ENCODE measurements at places on chromosomes 2 and 18.

- DNase-seq = no peak
Measured at GRCh38 chr18:78937166-78937565, 42.5 kb upstream of the SALL3 start.

GRCh38 chr2:97983698-97984097 lies 12.1 kb downstream of the TMEM131 start:
- no peak for DNase-seq

DNA sequence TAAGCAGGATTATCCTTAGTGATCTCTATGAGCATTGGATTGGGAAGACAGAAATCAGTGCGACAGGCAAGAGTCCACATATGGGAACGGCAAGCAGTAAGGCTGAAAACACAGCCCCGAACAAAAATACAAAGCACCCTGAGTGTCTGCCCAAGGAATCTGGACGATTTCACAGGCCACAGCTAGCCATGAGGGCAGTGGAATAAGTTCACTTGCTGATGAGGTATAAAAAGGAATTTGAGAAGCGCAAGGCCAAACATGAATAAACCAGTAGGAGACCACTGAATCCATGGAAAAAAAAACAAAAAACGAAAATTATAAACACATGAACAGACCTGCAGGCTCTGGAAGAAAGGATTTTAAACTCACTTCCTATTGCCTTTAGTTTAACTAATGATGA lies 24.3 kb downstream of the WDSUB1 start:
- DNase-seq = no peak

DNA sequence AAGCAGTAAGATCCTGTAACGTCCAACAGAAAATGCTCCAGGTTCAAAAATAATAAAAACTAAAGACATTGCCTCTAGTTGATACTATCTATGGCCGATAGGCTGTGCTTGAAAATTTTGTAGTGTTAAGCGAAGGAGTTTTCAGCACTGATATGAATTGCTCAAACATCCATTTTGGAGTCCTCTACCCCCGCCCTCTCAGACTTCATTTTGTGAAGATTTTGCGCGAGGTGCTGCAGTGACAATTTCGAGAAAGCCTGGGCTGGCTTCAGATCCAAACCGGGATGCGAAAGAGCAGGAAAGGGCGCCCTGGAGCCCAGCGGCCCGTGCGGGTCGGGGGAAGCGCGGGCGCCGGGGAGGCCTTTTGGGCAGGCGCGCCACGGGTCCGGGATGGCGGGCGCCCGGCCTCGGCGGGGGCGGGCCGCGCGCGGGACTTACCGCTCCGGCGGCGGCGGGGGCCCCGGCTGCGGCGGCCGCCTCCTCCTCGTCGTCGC lies 1.8 kb downstream of the SP3 start:
- peak; percentile 18 for DNase-seq

DNA sequence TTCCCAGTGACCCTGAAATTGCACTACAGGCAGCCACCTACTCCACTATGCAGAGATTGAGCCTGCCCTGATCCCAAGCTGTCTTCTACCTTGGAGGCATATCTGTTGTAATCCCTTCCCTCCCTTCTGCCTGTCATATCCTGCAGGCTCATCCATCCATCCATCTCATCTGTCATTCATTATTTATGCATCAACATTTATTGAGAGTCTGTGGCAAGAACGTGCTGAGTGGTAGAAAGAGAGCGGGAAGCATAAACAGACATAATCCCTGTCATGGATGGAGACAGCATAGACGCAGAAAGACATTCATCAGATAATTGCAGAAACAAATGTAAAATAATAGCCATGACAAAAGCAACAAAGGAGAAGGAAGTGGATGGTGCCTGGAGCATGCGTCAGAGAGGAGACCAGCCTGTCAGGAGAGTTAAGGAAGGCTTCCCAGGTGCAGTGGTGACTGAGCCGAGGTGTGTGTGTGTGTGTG lies 110.7 kb upstream of the STPG4 start:
- no peak for DNase-seq

- no peak for DNase-seq
Measured at GRCh38 chr2:238851761-238852160, 3.9 kb downstream of the TWIST2 start.

GRCh38 chr2:197345846-197346370 lies 35.3 kb upstream of the ANKRD44 start:
- DNase-seq = peak; percentile 28

DNA sequence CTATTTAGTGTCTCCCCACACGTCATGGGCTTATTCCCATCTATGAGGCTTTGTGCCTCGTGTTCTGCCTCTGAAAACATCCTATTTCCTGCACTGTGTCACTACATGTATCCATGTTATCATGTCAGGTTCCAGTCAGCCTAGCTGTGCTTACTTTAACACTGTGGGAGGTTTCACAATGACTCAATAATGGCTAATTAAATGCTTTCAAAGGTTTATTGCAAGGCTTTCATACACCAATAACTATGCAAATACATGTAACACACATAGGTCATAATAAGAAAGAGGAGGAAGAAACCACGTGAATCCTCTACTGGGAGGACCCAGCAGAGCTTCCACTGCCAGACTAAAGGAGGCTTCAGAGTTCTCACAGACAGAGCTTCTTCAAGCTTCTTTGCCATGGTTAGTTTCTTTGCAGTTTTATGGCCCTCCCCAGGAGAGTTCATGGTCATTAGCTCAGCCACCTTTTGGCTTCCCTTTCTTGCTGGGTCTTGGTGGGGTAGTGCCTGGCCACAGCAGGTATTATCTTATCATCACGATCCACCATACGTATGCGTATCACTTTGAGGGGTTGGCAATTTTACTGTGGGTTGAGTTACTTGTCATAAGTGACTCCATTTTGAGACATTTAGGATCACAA lies 5.1 kb upstream of the COLEC12 start:
- no peak for DNase-seq

DNA sequence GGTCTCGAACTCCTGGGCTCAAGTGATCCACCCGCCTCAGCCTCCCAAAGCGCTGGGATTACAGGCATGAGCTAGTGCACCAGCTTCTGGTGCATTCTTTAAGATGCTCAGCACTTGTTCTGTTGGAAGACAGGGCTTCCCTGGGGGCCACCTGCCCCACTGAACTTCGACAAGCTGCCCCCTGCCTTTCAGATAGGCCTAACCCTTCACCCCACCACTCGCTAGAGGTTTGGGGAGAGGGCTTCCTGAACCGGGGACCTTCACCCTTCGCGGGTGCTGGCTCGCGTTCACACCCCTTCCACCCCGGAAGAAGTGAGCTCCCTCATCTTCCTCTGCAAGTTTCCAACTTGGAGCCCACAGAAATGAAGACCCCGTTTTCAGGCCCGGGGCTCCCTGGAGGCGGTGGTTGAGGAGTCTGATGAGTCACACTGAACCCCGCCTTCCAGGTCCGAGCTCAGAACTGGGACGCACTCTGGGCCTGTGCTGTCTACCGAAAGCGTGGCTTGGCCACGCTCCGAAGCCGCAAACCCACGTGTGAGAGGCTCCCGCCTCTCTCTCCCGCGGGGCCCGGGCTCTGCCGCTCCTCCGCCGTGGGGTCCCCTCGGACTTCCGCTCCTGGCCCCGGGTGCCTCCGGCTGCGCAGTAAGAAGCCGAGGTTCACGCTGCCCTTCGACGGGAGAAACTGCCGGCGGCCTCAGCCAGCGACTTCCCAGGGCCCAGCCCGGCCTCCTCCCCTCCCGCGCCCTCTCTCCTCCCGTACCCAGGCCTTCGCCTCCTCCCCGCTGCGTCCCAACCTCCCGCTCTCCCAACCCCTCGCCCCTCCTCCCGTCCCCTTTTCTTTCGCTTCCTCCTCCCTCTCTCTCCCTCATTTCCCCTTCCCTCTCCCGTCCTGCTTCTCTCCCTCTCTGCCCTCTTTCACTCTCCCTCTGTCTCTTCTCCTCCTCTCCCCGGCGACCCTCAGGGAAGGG lies 47.5 kb upstream of the SP3 start:
- peak; percentile 63 for DNase-seq

- no peak for DNase-seq
Measured at GRCh38 chr2:239819974-239820555, 205.1 kb downstream of the NDUFA10 start.

DNA sequence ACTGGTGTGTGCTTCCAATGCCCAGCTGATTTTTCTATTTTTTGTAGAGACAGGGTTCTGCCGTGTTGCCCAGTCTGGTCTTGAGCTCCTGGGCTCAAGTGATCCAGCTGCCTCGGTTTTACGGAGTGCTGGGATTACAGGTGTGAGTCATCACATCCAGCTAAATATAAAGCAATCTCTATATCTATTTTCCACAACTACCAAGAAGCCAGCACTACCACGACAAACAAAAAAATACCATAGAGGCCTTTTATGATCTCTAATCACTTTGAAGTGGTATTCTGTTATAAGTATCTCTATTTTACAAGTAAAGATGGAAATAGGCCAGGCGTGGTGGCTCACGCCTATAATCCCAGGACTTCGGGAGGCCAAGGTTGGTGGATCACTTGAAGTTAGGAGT lies 34.7 kb downstream of the C2orf74 start:
- DNase-seq = no peak

DNA sequence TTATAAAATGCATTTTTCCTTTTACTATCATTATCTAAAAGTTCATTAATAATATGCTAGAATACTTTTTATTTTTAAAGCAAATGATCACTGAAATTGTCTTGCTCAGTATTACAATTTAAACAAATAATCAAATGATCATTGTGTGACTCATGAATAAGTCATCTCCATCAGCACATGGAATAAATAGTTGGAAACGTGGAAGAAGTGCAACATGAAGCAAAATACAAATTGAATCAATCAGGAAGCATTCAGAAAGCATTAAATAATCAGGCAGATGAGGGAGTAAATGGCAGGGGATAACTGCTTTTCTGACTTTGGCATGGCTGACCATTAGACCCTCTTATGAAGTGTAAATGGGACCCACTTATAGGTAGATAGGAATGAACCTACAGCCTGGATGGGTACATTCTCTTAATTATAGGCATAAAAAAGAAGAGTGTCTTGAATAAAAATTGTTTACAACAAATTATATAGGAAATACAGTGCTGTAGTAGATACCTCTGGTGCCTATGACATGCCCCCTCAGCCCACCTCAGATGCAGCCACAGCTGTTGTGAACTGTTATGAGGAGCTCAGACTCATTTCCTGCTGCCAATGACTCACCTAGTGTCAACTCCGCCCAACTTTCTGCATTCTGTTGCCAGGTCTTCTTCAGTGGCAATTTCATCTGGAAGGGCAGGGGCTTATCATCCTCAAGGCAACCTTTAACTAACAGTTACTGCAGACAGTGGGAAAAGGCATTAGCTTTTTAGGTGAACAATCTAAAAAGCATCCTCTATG lies 936.0 kb downstream of the TRIB2 start:
- no peak for DNase-seq

GRCh38 chr2:138293549-138293948 lies 208.0 kb upstream of the SPOPL start:
- no peak for DNase-seq

- no peak for DNase-seq
Measured at GRCh38 chr2:235876099-235876679, 292.0 kb downstream of the GBX2 start.

DNA sequence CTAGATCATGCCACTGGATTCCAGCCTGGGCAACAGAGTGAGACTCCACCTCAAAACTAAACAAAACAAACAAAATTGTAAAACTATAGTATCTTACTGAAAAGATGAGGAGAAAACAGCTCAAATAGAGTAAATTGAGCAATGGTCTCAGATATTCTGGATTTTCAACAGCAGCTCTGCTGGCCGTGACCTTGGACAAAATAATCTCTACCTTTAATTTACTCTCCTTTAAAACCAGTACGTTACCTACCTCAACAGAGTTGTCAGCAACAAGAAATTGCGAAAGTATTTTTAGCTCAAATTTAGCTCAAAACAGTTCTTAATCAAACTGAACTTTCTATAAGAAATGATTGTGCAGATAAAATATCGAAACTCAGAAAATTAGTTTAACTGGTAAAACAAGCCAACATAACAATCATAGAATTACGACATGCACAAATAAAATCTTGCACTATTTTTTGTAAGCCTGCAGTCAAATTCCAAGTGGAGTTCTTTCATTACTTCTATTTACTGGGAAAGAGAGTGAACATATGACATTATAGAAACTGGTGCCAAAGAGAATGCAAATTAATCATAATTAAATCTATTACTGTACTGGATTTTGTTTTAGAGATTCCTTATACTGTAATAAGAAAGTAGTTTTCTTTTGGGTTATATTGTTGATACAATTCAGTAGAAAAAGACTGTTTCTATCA lies 40.8 kb downstream of the TRIP12 start:
- no peak for DNase-seq

- no peak for DNase-seq
Measured at GRCh38 chr2:10785260-10785659, 27.3 kb downstream of the PDIA6 start.

GRCh38 chr2:109182426-109182825 lies 53.4 kb downstream of the SH3RF3 start:
- no peak for DNase-seq

DNA sequence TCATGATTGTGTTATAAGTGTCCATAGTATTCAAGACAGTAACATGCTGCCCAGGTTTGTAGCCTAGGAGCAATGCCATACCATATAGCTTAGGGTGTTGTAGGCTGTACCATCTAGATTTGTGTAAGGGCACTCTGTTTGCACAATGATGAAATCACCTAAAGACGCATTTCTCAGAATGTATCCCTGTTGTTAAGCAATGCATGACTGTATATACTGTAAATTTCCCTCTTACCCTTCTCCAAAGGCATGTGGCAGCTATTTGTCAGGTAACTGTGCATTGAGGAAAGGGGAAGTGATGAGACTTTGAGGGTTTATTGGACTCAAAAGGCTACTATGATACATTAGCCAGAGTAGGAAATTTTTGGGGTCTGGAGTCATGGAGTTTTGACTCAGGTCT lies 180.8 kb downstream of the VAPA start:
- DNase-seq = no peak

- peak; percentile 80 for DNase-seq
Measured at GRCh38 chr2:237320801-237321560, 93.0 kb downstream of the COL6A3 start.

DNA sequence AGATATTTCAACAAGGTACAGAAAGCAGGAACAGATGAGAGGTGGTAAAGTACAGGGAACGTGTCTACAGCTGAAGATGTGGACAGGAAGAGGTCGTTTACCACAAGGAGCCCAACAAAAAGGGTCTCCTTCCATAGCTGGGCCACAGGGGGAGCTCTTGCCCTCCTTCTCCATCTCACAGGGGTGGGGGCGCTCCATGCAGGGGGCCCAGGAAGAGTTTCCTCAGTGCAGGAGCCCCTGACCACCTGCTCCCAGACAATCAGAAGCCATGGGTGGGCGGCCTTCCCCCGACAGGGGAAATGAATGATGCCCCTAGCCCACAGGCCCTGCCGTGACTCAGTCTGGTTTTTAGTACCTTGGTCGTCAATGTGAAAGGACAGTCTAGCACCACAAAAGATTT lies 163.6 kb upstream of the ZNF516 start:
- no peak for DNase-seq

- no peak for DNase-seq
Measured at GRCh38 chr2:106061611-106062349, 132.3 kb downstream of the UXS1 start.

GRCh38 chr2:164722616-164723338 lies 101.5 kb upstream of the GRB14 start:
- DNase-seq = no peak

- no peak for DNase-seq
Measured at GRCh38 chr2:230874876-230875275, 10.1 kb downstream of the ITM2C start.
